Activated CD4-positive, alpha-beta T cell treated with anti-CD3 and anti-CD28 coated beads, Interleukin-2, amount 10 ng/mL, durations not matched to agents 7 days and 5 days (primary cell): ENCODE measurements at places on chromosomes 6 and 20. TPM values are rescaled to one million over a fixed set of nuclear protein-coding genes. Genes with fewer than 3 reads are reported as not detected.

Gene TLDC2
- not detected for total RNA-seq

Gene FGD2
- 1.5 TPM for total RNA-seq

Gene NOX3
- total RNA-seq, result not detected

Gene RIPPLY2
- total RNA-seq, result not detected

Gene ME1
- total RNA-seq, result not detected

Gene FERMT1
- total RNA-seq, result not detected

Gene MYH7B
- total RNA-seq, result 0.04 TPM

Gene TEAD3
- total RNA-seq, result 0.07 TPM

Gene HAO1
- total RNA-seq, result not detected

Gene PTCRA
- not detected for total RNA-seq

Gene SMAP1
- total RNA-seq, result 62.0 TPM

Gene OR12D3
- not detected for total RNA-seq
